Stimulated activated CD4-positive, alpha-beta T cell treated with anti-CD3 and anti-CD28 coated beads, TNF-alpha, amount 100 ng/mL, for 1 hour (primary cell): ENCODE measurements at places on chromosomes 6 and 20.

- no peak for DNase-seq
Observed at GRCh38 chr20:49973981-49974380, 8.8 kb upstream of the SNAI1 start.

DNA sequence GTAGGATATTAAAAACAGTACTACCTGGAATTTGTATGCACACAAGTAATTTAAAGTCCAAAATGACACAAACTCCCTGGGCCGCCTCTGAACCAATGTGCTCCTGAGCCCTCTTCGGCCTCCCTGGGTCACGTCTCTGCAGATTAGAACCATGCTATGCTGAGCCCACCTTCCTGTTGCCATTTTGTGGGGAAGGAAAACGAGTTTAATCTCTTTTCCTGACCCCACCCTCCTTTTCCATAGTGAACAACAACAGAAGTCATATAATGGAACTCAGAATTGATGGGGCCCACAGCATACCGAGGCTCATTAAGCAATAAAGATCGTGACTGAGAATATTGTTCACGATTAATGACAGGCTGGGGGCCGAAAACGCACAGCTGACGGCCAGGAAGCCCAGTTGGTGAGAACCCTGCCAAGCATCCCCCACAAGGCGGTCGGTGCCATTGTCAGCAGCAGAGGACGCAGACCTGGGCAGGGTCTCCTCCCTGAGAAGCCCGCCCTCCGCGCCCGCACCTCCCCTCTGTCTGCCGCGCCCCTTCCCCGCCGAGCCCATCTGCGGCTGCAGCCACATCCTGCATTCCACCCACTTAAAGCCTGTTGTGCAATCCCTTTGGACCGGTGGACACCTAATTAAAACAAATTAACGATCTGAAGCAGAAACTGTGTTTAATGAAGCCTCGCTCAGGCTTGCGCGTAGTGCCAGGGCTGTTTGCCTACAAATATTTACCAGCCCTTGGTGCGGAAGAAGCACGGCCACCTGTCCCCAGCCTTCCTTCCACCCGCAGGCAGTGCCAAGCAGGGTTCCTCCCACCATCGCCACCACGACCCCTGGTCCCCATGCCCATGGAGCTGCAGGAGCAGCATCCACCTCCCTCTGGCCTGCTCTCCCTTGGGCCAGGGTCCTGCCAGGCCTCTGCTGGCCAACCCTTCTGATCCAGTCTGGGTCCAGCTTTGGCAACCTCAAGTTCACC is 68.1 kb downstream of the DLL1 start:
- DNase-seq: no peak

- DNase-seq: no peak
Observed at GRCh38 chr6:78397499-78397898, 469.9 kb upstream of the IRAK1BP1 start.

- DNase-seq: no peak
Observed at GRCh38 chr20:34022151-34022838, 28.6 kb downstream of the RALY start.

- DNase-seq: no peak
Observed at GRCh38 chr6:11295969-11296368, 63.5 kb upstream of the NEDD9 start.

DNA sequence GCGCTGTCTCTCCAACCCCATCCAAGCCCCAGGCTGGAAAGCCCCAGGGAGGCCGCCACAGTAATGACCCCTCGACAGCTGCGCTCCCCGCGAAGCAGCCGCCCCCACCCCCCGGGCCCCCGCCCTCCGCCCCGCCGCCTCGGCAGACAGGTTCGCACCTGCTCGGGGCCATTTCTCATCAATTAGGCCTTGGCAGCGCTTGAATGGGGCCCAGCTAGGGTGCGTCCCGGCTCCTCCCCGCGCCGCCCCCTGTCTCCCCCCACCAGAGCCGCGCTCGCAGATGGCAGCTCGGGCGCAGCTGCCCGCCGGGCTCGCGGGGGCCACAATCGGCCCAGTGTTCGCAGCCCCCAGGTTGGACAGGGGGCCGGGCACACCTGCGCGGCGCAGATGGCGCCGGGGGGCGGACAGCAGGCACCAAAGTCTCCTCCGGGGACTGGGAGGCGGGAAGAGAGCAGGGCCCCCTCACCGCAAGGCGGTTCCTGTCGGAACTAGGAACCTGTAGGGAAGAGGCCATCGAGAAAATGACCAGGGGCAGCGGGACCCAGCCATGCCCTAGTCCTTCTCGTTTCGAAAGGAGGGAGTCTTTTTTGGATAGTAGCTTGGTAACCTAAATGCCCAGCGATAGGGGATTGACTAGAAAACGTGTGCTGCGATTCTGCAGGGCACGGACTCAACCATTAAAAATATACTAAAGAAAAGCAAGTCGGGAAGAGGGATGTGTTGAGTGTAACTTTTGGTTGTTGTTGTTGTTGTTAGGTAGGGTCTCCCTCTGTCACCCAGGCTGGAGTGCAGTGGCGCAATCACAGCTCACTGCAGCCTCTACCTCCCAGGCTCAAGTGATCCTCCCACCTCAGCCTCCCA is 83.2 kb upstream of the EYA2 start:
- DNase-seq: no peak

DNA sequence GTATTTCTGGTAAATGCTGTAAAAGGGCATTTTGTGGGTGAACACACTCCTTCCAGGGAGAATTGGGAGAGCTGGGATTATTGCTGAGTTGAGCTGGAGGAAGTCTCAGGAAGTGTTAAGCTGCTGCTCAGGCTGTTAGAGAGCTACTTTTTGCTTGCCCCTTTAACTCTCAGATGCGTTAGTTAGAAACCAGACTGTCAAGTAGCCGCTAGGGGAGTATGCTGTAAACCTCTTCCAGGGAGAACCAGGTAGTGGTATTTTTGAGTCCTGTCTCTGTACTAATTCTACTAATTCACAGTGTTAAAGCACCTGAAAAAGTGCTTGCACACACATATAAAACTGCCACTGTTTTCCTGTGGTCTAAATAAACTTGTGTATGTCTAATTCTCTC is 6.6 kb upstream of the GFRAL start:
- no peak for DNase-seq

DNA sequence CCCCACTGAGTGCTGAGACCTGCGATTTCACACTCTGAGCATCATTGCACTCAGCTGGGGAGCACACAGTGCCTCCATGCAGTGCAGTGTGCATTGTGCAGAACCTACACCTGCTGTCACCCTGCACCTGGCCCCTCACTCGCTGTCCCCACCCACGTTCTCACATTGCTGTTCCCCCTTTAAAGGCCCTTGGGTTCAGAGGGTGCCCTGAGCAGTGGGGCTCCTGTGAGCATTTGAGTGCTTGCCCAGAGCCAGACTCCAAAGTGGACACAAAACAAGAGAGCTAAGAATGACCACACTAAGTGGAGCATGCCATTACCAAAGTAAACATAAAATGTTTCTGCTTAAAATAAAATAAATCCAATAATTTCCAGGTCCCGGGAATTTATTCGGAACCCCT is 131.0 kb upstream of the CST7 start:
- no peak for DNase-seq

GRCh38 chr6:159919011-159919511 is 28.3 kb downstream of the MAS1 start:
- DNase-seq: no peak

GRCh38 chr20:52302736-52303135 is 111.2 kb upstream of the ZFP64 start:
- no peak for DNase-seq

DNA sequence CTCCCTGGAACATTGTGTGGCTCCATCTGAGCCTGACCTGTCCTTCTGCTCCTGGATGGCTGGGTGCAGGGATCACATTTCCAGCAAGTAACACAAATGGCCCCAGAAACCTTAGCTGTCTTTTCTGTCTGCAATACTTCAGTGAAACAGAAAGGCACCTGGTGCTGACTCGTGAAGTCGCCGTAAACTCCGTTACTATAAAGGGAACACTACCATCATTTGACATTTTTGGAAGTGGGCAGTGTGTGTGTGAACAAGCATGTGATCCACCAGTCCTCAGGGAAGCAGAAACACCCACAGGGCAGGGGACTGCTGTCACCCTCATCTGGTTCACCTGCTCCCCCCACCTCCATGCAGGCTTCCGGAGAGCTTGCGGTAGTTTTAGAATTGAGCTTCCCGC is 23.9 kb downstream of the SERPINB6 start:
- DNase-seq: no peak

DNA sequence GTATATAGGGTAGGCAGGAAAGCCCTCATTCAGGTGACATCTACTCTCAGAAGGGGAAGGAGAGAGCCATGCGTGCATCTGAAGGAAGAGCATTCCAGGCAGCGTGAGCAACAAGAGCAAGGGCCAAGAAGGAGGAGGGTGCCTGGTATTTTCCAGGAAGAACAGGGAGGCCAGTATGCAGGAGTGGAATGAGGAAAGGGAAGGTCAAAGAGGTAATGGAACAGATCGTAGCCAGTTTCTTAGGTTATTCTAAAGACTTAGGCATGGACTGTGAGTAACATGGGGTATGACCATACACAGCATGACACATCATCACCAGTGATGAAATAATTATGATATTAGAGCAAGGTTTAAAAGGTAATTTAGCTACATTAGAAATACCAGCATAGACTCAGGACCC is 24.1 kb downstream of the ALDH8A1 start:
- DNase-seq: no peak

DNA sequence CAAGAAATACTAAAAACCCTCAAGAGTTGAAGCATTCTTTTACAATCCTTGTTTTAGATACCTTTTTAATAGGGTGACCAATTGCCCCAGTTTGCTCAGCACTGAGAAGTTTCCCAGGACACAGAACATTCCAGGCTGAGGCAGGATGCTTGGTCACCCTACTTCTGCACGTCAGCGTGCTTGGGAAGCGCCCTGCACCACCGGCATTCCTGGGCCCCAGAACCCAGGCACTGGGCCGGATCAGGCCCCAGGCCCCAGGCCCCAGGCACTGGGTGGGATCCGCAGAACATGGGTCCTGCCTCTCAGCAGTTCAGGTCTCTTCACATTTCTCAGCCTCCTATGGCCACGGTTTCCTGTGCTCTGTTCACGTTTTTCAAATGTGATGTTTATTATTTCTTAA is 213.8 kb upstream of the QKI start:
- DNase-seq: no peak

GRCh38 chr20:37987602-37988290 is 45.5 kb downstream of the TTI1 start:
- DNase-seq: no peak

- DNase-seq: peak; percentile 5
Observed at GRCh38 chr20:38674092-38674764, 50.1 kb upstream of the SLC32A1 start.

DNA sequence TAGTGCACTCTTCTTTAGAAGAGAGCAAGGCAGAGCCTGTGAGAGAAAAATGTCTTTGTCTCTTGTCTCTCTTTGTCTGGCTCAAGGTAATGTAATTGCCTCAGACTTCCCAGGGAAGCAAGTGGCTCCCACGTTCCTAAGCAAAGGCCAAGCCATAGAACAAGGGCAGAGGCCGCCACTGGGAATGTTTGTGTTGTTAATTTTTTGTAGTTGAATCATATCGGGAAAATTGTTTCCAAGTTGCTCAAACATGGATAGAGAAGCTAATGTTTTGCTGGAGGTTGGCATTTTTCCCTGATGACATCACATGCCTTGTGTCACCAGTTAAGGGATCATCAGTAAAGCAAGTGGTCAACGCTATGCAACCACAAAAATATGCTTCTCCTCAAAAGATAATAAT is 211.5 kb upstream of the FOXA2 start:
- no peak for DNase-seq

GRCh38 chr20:32449890-32450401 is 91.8 kb downstream of the ASXL1 start:
- no peak for DNase-seq

DNA sequence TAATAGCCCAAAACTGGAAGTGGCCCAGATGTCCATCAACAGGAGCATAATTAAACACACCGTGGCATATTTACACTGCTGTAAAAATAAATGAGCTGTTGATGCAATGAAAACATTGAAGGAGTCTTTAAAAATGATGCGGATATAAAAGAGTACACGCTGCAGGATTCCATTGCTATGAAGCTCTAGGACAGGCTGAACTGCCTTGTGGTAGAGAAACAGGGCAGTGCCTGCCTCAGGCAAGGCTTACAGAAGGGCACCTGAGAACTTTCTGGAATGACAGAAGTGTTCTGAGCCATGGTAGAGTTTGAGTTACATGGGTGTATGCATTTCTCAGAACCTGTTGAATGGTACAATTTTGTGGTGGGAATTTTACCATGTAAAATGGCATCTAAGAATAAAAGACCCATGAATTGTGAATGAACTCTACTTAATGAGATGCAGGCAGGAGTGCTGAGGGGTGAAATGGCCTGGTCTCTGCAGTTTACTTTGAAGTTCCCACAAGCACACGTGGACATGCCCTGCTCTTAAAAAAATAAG is 45.3 kb upstream of the RIN2 start:
- no peak for DNase-seq

GRCh38 chr6:100382767-100383195 is 81.9 kb downstream of the SIM1 start:
- no peak for DNase-seq

DNA sequence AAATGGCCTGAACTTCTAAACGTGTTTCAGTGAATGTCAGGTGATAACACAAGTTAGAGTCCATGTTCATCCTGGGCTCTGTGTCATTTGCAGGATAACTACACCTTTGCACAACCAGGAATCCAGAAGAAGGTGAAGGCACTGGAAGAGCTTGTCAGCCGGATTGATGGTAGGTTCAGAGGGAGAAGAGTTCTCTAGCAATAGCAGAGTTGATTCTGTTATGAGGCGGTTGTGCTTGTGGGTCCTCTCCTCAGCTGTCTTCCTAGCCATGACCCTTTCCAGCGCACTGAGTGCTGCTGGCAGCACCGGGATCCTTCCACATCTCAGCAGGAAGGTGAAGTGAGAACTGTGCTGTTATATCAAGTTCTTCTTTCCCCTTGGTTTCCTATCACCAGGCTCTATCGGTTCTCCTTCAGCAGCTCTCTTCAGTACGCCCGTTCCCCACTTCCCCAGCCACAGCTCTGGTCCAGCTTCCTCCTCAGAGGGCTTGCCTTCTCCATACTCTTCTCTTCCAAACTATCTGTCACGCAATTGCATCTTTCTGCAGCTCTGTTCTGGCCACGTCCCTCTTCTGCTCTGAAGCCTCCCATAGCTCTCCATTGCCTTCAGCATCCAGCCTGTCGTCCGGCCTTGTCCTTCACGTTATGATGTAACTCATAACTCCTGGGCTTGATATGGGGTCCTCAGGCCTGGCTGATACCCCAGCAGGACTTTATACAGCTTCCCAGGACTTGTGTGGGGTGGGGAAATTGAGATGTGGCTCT is 39.9 kb upstream of the RNF8 start:
- DNase-seq: no peak

DNA sequence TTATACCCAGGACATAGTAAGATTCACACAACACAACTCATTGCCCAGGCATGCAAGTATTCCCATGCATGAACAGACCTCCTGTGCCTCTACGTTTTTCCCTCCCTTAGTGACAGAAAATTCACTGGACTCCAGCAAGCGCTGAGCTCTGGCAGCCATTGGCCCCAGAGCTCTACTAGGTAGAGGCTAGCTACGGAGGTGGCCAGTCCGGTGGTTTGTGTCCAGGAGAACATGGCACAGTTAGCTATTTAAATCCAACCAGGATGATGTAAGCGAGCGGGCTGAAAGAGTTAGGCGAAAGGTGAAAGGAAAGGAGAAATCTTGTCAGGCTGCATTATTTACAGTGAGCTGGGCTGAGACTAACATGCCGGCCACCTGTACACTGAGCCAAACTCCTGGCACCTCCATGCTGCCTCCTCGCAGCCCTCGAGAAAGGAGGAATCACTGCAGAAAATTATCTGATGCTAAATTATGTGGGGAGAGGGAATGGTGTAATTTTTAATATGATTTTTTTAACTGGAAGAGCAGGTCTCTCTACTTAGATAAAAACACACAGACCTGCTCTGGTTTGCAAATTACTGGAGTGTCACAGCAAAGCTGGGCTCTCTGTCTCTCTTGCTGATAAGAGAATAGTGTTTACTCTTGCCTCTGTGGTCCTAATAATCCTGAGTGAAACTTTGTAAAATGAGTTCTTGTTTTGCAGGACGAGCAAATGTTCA is 50.1 kb upstream of the ARMC2 start:
- no peak for DNase-seq
